ENCODE measurements at places on chromosomes 12 and 14.
A peak's percentile ranks its signal among the peaks of the same experiment; 100 is the strongest.

DNA sequence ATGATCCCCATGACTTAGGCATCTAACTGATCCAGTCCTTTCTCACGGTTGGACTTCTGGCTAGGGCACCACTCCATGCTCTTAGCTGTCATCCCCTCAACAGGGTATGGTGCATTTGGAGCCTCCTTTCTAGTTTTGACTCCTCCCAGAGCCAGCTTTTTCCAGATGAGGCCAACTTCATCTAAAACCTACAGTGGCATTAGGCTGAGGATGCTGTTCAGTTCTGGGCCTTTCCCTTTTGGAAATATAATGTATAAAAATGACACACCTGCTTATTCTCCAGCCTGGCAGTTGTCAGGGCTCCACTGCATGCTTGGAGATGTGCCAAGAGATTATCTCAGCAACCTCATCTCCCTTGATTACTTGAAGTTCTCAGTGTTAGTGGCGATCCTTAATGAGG lies 239.7 kb downstream of the EMP1 start:
- no peak for DNase-seq

- no peak for DNase-seq
These were observed 52.2 kb upstream of the SRP54 start for GRCh38 chr14:34930591-34931091.

- DNase-seq: no peak
These were observed 5.2 kb upstream of the PACS2 start for GRCh38 chr14:105309371-105309770.

GRCh38 chr14:28952666-28953065 lies 186.1 kb downstream of the FOXG1 start:
- no peak for DNase-seq

- DNase-seq: no peak
These were observed 86.7 kb downstream of the BCL2L14 start for GRCh38 chr12:12157424-12157823.

GRCh38 chr14:78075033-78075432 lies 95.1 kb upstream of the NRXN3 start:
- no peak for DNase-seq

GRCh38 chr12:25320123-25321006 lies 69.6 kb upstream of the KRAS start:
- DNase-seq: no peak

- DNase-seq: no peak
These were observed 5.3 kb upstream of the PLEKHG3 start for GRCh38 chr14:64698903-64699302.

DNA sequence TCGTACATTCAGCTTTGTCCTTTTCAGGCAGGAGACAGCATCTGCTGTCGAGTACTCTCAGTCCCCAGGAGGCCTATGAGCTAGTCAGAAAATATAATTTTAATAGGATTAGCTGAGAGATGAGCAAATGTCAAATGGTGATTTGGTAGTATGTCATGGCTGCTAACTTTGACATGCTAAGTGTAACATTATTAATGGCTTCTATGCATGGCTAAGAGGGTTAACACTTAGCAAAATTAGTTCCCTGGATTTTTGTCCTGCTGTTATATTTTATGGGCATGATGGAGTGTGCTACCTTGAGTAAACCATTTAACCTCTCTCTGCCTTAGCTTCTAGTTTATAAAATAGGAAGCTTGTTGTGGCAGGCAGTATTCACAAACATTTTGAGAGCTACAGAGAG lies 2.9 kb upstream of the PCNX1 start:
- no peak for DNase-seq

- no peak for DNase-seq
These were observed 1.5 kb downstream of the NPFF start for GRCh38 chr12:53505555-53506449.

DNA sequence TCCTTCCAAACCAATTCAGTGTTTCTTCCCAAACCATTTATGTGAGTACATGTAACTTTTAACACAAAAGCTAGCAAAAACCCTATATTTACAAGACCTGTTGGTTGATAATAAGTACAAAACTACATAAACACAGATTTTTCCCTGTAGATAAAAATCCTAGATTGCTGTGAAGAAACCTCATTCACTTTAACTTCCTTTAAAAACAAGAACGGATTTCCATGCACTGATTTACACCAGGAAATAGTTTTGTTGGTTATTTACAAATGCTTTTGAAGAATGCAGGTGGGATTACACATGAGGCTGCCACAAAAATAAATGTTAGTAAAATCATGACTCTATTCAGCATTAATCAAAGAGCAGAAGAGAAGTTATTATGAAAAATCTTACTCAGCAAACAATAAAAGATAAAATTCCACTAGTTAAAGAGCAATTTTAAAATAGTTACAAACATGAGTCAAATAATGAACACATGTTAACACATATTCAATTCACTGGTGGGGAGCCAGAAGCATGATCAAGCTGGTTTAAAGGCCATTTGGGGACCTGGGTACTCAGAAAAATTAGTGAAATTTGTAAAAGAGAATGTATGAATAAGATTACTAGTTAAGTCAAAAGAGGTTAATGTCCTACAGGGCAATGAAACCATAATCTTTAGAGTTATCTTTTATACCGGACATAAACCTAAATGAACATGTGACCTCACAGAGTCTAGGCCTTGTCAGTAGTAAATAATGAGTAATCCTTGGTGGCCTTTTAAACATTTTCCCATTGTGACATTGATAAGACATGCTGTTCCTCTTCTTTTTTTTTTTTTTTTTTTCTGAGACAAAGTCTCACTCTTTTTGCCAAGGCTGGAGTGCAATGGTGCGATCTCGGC lies 79.9 kb downstream of the PHLDA1 start:
- no peak for DNase-seq

DNA sequence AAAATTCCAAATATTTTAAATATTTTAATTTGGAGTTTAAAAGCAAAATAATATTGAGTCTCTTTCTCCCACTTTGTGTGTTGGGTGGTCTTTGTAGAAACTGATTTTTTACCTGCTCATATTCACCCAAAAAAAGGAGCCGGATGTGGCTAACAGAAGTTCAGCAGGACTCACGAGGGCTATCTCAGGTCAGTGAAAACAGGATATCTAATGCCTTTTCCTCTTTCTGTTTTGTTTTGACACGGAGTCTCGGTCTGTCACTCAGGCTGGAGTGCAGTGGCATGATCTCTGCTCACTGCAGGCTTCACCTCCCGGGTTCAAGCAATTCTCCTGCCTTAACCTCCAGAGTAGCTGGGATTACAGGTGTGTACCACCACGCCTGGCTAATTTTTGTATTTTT lies 30.8 kb downstream of the COA8 start:
- no peak for DNase-seq

- peak; percentile 81 for DNase-seq
These were observed 18.8 kb upstream of the GAS2L3 start for GRCh38 chr12:100554608-100555077.

DNA sequence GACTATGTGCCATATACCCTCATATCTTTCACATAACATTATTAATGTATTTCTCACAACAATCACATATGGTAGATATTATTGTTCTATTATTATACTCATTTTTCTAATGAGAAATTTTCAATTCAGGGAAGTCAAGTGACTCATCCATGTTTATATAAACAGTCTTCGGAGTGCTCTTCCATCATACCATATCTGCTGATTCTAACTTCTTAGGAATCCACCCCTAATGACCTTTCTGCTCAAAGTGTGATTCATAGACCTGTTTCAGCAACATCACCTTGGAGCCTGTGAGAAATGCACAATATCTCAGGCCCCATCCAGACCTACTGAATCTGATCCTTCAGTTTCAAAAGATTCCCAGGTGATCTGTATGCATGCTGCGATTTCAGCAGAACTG lies 39.8 kb upstream of the OVCH1 start:
- no peak for DNase-seq

GRCh38 chr12:110278255-110278536 lies 2.9 kb upstream of the ATP2A2 start:
- no peak for DNase-seq

DNA sequence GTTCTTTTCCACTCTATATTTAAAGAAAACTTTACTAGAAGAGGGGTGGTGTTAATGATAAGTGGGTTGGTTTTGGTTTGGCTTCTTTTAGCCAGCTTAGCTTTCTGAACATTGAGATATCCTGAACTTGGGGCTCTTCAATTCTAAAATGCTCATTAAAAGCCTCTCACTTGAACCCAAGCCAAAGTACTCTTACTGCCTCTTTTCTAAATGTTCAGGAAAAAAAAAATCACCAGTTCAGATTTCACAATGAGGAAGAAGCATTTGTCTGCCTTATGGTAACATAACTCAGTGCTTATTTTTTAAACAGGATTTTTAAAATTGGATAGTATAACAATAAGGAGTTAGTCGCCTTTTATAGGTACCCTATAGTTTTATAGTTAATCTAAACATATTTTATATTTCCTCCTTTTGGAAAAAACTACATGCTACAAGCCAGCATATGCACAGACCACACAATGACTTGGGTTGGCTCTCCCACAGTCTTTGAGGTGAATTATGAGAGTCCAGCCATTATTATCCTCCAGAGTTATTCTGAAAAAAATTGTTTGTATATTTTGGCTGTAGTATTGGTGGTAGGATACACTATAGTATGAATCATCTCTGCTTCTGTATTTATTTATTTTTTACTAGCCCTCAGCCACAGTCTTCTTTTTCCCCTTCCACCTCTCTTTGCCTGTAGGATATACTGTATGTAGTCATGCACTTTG lies 195.5 kb upstream of the TMPO start:
- DNase-seq: no peak

Data from SK-N-MC (cell line).